ENCODE measurements at places on chromosomes 3 and 15.

GRCh38 chr15:78368651-78369050 lies 28.5 kb downstream of the CRABP1 start:
- no peak for DNase-seq

DNA sequence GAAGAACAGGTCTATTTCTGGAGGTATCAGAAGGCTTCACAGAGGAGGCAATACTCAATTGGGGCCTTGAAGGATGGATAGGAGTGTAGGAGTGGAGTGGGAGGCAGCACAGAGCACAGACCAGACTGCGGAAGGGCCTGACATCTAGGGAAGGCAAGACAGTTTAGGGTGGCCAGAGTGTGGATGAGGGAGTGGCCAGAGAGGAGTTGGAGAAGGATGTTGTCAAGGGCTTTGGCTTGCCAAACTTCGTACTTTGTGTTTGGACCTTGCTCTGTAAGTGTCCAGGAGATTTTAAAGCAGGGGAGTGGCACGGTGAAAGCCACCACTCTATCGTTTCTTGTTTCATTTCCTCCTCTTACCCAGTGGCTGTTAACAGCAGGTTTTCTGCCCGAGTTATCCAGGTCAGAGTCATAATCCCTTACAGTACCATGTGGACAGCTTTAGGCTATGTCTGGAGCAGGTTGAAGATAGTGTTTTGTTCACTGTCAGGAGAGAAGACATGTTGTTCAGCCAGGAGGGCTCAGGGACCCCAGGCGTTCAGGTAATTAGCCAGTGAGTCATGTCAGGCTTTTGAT lies 12.3 kb downstream of the SMAD3 start:
- no peak for DNase-seq

- DNase-seq = no peak
These were observed 5.5 kb upstream of the CX3CR1 start for GRCh38 chr3:39285332-39285731.

DNA sequence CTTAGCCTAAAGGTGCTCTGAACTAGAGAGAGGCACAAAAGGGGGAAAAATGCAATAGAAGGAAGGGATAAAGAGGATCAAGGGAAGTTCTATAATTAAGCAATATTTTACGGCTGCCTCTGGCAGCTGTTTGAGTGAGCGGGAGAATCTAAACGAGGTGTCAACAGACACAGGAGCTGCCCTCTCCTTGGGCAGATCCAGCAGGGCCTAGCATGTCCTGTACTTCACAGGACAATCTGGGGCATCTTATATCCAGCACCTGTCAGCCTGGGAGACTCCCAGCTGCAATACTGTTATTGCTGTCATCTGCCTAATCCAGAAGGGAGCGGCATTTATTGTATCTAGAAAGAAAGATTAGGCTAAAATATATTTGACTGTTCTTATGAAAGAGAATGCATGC lies 68.9 kb downstream of the WWTR1 start:
- DNase-seq = no peak

GRCh38 chr3:120497818-120498217 lies 47.0 kb upstream of the FSTL1 start:
- no peak for DNase-seq

GRCh38 chr3:189598530-189599225 lies 32.5 kb upstream of the TP63 start:
- no peak for DNase-seq

GRCh38 chr3:98371853-98372252 lies 18.2 kb downstream of the OR5K4 start:
- no peak for DNase-seq

DNA sequence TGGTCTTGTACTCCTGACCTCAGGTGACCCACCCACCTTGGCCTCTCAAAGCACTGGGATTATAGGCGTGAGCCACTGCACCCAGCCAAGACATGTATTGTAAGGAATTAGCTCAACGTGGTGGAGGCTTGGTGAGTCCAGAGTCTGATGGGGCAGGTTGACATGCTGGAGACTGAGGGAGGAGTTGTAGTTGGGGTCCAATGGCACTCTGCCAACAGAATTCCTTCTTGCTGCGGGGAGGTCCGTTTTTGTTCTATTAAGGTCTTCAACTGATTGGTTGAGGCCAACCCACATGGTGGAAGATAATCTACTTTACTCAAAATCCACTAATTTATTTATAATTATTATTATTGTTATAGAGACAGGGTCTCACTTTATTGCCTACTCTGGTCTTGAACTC lies 30.1 kb downstream of the PLA2G4D start:
- DNase-seq = no peak

- DNase-seq = no peak
These were observed 31.5 kb upstream of the C15orf39 start for GRCh38 chr15:75170203-75170602.
